ENCODE measurements at places on chromosomes 1 and 21. TPM values are rescaled to one million over a fixed set of nuclear protein-coding genes. Genes with fewer than 3 reads are reported as not detected.
A peak's percentile ranks its signal among the peaks of the same experiment; 100 is the strongest.

DNA sequence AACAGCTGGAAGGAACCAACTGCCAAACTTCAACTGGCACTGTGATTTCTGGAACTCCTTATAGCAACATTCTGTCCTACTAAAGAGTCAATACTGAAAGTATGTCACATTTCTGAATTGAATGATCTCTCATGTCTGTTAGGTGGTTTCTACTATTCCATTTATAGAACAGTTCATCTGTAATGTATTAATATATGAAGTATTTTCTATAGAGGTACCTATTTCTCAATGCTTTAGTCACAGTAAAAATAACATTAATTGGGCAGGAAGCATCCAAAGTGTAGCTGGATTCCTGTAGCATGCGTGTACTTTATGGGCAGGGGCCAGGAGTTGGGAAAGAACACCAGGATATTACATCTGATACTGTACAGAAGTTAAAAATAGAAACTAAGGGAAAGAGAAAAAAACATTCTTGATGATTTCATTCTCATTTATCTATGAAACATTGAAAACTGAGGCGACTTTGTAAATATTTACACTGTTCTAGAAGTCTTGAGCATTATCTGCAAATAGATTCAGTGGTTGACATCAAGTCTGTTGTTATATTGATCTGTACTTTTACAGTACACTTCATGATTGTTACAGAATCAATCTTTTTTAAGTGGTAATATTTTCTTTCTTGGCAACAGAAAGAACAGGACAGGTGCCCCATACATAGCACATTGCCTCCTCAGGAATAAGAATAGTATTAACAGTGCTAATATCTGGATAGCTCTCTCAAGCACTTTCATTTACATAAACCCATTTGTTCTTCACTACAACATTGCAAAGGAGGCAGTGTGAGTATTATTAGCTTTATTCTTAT lies 6.2 kb upstream of the ZNF281 start:
- H3K4me3 ChIP-seq, result peak overlapping the region; percentile 45
- no peaks in the 10 kb centered on the region for H3K27me3 ChIP-seq
- H3K4me1 ChIP-seq, result peaks cover 13% of the 10 kb centered on the region
- H3K27ac ChIP-seq, result peak overlapping the region; percentile 80
- no peak for DNase-seq
- no peaks in the 10 kb centered on the region for H3K36me3 ChIP-seq

- H3K36me3 ChIP-seq, result no peaks in the 10 kb centered on the region
- H3K4me3 ChIP-seq, result no peak overlapping the region
- peaks cover 17% of the 10 kb centered on the region for H3K4me1 ChIP-seq
- peaks cover 5% of the 10 kb centered on the region for H3K27me3 ChIP-seq
- DNase-seq, result no peak
- H3K27ac ChIP-seq, result no peak overlapping the region
Observed at GRCh38 chr1:17538010-17538409, 1.5 kb upstream of the ARHGEF10L start.

The SLC30A2 gene
- total RNA-seq, result 0.13 TPM

The CCDC27 gene
- total RNA-seq, result not detected

DNA sequence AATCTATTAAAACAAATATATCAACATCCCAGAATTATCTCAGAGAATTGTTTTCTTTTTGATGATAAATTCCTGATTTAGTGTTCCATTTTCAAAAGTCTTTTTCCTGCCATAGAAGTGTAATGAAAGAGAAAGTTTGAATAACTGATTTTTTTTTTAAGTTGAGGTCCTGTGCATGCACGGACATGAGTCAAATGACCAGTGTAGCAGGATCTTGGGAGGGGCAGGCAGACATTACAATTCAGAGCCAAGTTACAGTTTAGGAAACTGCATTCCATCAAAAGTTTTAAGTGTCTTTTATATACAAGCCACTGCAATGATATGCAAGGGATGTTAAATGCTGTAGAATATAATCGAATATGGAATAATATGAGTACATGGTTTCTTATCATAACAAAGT lies 227.5 kb downstream of the HMCN1 start:
- no peaks in the 10 kb centered on the region for H3K27me3 ChIP-seq
- H3K27ac ChIP-seq, result no peak overlapping the region
- DNase-seq, result no peak
- H3K4me1 ChIP-seq, result no peaks in the 10 kb centered on the region
- H3K4me3 ChIP-seq, result no peak overlapping the region

The PTGFRN gene
- total RNA-seq, result 8.9 TPM

GRCh38 chr1:147243841-147244240 lies 1.4 kb downstream of the CHD1L start:
- peak overlapping the region; percentile 76 for H3K4me3 ChIP-seq
- DNase-seq, result no peak
- H3K36me3 ChIP-seq, result no peaks in the 10 kb centered on the region
- peaks cover 17% of the 10 kb centered on the region for H3K4me1 ChIP-seq
- H3K27me3 ChIP-seq, result no peaks in the 10 kb centered on the region

The FCRL2 gene
- 0.36 TPM for total RNA-seq

The KCNJ9 gene
- not detected for total RNA-seq

The OR2L13 gene
- not detected for total RNA-seq

The MFAP2 gene
- total RNA-seq, result not detected

DNA sequence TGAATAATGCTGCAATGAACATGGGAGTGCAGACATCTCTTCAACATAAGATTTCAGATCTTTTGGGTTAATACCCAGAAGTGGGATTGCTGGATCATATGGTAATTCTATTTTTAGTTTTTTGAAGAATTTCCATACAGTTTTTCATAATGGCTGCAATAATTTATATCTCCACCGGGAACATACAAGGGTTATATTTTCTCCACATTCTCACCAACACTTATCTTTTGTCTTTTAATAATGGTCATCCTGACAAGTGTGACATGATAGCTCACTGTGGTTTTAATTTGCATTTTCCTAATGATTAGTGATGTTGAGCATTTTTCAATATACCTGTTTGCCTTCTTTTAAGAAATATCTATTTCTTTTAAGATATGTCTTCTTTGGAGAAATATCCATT lies 44.5 kb upstream of the WARS2 start:
- H3K27ac ChIP-seq, result no peak overlapping the region
- H3K4me1 ChIP-seq, result no peaks in the 10 kb centered on the region
- H3K4me3 ChIP-seq, result no peak overlapping the region
- no peak for DNase-seq
- no peaks in the 10 kb centered on the region for H3K27me3 ChIP-seq
- no peaks in the 10 kb centered on the region for H3K36me3 ChIP-seq

- no peak overlapping the region for H3K27ac ChIP-seq
- no peaks in the 10 kb centered on the region for H3K27me3 ChIP-seq
- H3K36me3 ChIP-seq, result no peaks in the 10 kb centered on the region
- no peak for DNase-seq
- H3K4me1 ChIP-seq, result no peaks in the 10 kb centered on the region
- H3K4me3 ChIP-seq, result no peak overlapping the region
Observed at GRCh38 chr1:201702936-201703335, 126.0 kb upstream of the IPO9 start.
